ENCODE measurements at places on chromosomes 5 and 9.

GRCh38 chr5:177302354-177303110 lies 987 bp downstream of the RAB24 start:
- peak; percentile 75 for DNase-seq

DNA sequence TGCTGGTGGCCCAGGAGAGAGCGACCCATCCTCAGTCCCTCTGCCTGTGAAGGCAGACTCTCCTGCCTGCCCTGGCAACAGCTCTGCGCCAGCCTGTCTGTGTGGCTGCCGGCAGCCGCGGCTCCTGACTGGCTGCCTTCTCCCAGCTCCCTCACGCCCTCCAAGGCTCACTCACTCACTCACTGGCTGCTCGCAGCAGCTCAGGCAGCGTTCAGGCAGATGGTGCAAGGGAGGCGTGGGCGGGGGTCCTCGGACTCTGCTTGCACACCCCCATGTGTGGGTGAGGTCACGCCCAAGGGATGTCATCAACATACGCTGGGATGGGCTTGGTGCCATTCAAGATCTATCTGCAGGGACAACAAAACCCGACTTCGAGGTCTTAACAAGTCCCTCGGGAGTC lies 66.7 kb downstream of the DAB2IP start:
- no peak for DNase-seq

DNA sequence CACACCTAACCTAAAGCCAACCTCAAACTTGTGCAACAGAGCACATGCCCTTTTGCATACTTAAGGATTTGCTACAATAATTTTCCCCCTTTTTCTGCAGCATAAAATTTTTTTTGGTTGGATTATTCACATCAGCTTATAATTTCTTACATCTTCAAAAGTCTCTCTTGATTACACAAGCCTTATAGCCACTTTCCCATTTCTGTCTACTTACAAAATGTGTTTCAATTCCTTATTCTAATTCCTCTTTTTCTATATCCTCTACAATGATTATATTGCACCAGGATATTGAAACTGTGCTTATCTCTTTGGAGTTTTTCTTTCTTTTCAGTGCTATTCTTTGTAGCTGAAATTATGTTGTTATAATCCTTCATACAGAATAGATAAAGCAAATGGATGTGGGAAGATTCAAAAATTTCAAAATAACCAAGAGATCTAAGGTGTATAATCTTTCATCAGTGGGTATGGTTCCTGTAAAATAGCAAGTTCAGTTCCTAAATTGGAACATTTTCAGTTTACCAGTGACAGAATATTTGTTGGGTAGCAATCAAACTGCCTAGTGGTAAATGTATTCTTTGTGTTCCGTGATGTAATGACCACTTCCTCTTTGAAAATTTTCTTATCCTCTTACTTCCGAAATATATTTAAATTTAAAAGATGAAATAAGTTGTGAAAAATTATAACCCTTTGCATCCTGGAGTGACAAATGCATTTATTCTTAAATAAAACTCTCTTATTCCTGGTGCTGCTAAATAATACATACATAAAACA lies 386.8 kb upstream of the CHD1 start:
- no peak for DNase-seq

- no peak for DNase-seq
Measured at GRCh38 chr5:139065306-139065705, 132.9 kb downstream of the SIL1 start.

GRCh38 chr9:95096807-95097206 lies 220.7 kb downstream of the FANCC start:
- no peak for DNase-seq

DNA sequence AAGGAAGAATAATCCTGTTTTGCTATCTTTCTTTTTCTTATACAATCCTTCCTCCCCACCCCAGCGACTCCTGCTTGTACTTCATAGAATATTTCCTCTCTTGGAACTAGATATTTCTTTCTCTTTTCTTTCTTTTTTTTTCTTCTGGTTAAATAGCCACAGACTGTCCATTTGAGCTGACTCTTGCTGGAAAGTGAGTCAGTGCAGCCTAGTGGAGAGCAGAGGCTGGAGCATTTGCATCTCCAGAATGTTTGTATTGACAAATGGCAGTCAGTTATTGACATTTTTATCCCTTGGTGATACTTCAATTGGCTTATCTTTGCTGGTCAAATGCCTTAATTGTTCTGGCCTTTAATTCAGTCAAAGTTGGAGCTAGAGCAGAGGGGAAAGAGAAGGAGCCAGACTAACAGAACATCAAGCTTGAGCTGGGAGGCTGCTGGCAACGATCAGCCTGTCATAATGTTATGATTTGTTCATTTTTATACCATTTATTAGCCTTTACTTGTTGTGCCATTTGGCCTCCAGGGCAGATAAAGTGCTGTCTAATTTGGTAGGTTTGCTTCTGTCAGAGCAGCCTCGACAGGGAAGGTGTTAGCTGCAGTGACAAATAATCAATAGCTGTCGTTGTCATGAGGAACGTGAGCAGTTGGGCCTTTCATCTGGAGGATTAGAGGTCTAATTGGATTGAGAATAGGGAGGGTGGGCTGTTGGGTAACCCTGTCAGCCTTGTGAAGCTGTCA lies 69.0 kb downstream of the INVS start:
- DNase-seq: no peak

DNA sequence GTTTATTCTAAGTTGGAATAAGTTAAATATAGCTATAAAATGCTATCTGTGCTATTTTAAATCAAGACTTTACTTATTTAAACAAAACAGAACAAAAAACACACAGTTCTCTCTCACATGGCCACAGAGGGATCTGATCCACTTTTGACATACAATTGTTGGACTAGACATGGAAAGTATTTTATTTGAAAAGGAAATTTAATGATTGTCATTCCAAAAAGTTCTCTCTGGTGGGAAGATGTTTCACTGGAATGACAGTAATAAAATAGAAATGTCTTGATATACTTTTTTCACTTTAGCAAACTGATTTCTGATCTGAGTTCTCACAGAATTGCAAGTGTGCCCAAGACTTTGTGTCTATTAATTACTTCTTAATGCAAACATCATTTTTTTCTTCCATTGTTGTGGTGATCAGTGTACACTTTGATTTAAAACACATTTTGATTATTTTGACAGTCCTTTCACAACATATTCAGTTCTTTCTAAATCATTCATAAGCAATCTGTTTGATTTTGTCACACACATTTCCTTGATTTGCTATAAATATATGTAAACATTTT lies 30.1 kb upstream of the MINAR2 start:
- DNase-seq: no peak

DNA sequence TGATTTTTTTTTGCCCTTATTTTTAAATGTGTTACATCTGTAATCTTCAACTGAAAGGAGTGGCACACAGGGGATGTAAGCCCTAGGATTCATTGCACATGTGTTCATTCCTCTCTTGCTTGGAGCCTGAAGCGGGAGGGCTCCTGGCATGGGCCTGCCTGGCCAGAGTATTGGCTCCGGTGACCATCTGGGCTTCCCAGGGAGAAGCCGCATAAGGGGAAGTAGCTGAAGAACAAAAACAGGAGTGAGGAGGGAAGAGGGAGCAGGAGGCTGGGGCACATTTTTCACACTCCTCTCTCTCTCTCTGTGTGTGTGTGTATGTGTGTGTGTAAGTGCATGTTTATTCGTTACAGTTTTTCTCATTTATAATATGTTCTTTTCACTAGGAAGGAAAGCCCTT lies 269.9 kb downstream of the PRR16 start:
- no peak for DNase-seq

DNA sequence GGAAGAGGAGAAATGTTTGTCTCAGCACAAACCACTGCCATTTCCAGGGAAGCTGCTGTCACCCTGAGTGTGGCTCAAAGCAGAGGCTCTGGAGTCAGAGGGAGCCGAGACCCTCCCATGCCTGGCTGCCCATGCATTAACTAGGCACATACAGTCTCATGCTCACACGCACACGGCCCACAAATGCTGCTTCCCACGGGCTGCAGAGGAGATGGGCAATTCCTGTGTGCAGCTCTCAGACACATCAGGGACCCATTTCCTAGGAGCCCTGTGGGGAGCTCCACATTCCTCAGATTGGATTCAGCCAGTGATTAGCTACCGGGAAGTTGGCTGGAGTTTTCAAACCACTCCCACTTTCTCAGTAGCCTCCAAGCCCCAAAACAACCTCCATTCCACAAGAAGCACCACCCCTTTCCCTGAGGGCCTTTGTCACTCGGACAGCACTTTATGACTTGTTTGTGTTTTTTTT lies 9.1 kb upstream of the PTGES start:
- DNase-seq: no peak

DNA sequence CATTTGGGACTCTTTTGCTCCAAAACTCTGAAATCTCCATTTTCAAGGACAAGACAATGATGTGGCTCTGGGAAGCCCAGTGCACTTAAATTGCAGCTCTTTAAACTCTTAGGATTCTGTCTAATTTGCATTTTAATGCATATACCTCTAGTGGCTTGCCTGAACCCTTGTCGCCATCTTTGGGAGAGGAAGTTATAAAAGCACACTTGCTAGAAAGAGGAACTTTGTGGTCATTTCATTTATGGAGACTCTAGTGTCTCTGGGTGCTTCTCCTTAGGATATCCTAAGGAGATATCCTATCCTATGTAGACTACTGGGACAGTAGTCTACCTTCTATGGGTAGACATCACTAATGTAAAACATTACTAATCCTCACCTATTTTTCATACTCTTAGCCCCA lies 77.3 kb upstream of the SLC1A3 start:
- DNase-seq: no peak

DNA sequence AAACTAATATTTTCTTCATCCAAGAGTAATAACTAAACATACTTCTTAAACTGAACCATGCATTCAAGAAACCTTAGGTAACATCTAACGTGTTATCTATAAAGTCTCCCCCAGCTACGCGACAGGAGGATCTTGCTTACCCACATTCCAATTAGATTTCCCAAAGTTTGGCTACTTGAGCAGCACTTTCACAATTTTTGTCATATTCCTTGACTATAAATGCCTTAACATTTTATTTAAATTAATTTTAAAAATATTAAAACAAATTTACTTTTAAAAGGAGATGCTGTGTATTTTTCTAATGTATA lies 25.3 kb upstream of the IFNE start:
- DNase-seq: no peak

- DNase-seq: no peak
Measured at GRCh38 chr5:15774632-15775031, 274.7 kb downstream of the FBXL7 start.

- no peak for DNase-seq
Measured at GRCh38 chr5:132059696-132060500, 557 bp upstream of the IL3 start.

DNA sequence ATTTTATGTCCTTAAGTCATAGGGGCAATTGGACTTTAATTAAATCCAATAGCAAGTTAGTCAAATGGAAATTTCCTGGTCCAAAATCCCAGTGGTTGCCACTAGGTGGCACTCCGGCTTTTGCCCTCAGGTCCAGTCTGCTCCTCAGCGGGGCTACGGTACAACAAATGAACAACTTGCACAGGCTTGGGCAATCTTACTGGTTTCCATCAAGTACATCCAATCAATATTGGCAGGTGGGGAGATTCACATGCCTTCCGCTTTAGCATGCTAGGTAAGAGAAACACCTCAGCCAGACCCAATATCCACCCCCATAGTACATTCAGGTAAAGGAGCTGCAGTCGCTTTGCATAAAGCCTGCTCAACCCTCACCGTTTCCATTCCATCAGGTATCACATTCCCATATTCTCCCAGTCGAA lies 6.3 kb upstream of the MXD3 start:
- peak; percentile 82 for DNase-seq

DNA sequence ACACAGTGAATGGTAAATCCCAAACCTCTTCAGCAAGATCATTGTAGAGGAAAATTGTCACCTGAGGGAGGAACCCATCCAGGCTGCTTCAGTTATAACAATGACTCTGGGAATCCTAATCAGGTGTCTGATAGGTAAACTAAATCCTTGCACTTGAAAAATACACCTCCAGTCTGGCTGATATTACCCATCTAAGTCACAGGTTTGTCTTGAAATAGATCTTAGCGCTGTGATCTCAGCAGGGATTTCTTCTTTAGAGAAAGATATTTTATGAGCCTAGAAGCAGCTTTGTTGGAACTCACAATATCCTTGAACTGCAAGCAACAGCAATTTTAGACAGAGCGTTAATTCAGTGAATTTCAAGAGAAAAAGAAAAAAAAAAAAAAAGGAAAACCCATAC lies 149.7 kb downstream of the SGCD start:
- no peak for DNase-seq

DNA sequence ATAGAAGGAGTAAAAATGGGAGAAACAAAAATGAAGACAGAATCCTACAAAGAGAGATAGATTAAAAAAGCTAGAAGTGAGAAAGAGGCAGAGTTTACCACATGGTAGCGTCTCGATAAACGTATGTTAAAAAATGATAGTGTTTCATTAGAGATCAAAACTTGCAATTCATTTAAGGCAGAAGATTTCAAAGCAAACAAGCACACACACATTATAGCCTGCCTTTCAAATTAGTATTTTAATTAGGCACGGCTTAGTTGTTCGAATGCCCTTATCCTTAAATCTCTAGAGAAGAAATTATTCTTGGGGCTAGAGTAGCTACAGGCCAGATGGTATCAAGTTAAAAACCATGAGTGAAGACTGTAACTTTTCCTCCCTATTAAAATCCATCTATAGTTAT lies 6.0 kb downstream of the STOM start:
- DNase-seq: no peak

DNA sequence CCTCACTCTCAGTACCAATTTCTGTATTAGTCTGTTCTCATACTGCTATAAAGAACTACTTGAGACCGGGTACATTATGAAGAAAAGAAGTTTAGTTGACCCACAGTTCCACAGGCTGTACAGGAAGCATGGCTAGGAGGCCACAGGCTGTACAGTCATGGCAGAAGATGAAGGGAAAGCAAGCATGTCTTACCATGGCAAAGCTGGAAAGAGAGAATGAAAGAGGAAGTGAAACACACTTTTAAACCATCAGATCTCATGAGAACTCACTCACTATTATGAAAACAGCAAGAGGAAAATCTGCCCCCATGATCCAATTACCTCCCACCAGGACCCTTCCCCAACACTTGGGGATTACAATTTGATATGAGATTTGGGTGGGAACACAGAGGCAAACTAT lies 698.8 kb downstream of the CDH9 start:
- peak; percentile 0 for DNase-seq

DNA sequence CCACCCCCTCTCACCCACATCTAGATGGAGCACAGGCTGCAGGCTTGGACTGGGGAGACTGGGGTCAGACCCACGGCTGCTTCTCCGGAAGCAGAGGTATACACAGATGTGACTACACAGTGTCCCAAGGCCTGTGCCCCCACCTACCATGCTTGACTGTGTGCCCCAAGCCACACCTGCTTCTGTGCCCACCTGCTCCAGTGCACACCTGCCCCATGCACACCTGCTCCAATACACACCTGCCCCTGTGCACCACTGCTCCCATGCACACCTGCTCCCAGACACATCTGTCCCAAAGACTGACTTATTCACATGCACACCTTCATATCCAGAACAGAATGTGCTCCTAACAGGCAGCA lies 5.5 kb upstream of the COL5A1 start:
- no peak for DNase-seq
